ENCODE measurements at places on chromosomes 12 and 14. TPM values are rescaled to one million over a fixed set of nuclear protein-coding genes. Genes with fewer than 3 reads are reported as not detected.
A peak's percentile ranks its signal among the peaks of the same experiment; 100 is the strongest.

The PEBP1 gene
- total RNA-seq, result 163 TPM

The KRT80 gene
- total RNA-seq, result 0.25 TPM

The HEATR5A gene
- 52.4 TPM for total RNA-seq

The DCN gene
- total RNA-seq, result 2,298 TPM

The NOVA1 gene
- total RNA-seq, result 16.9 TPM

The TAS2R42 gene
- not detected for total RNA-seq

The CLEC4D gene
- total RNA-seq, result not detected

The LRRC9 gene
- total RNA-seq, result not detected

The TCL1A gene
- total RNA-seq, result not detected

GRCh38 chr12:105205322-105206048 is 30.5 kb downstream of the APPL2 start:
- no peak for DNase-seq

- no peak for DNase-seq
Observed at GRCh38 chr12:101594700-101595099, at the start of gene MYBPC1. Gene MYBPC1 (plus strand): TSS chr12:101594971. CDS start chr12:101595071, 100 bp downstream.

GRCh38 chr14:22666203-22666893 is 22.2 kb upstream of the OR6J1 start:
- DNase-seq, result peak; percentile 84

- DNase-seq, result peak; percentile 34
Observed at GRCh38 chr12:4918950-4919660, 9.4 kb downstream of the KCNA1 start.

DNA sequence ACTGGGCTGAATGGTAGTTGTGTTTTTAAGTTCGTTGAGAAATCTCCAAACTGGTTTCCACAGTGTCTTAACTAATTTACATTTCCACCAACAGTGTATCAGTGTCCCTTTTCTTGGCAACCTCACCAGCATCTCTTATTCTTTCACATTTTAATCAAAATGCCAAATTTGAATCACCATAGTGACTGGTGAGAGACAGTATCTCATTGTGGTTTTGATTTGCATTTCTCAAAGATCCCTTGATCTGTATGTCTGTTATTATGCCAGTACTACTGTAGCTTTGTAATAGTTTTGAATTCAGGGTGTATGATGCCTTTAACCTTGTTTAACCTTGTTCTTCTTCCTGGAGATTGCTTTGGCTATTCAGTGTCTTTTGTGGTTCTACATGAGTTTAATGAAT is 2.2 kb upstream of the EIF2S3B start:
- DNase-seq, result no peak

DNA sequence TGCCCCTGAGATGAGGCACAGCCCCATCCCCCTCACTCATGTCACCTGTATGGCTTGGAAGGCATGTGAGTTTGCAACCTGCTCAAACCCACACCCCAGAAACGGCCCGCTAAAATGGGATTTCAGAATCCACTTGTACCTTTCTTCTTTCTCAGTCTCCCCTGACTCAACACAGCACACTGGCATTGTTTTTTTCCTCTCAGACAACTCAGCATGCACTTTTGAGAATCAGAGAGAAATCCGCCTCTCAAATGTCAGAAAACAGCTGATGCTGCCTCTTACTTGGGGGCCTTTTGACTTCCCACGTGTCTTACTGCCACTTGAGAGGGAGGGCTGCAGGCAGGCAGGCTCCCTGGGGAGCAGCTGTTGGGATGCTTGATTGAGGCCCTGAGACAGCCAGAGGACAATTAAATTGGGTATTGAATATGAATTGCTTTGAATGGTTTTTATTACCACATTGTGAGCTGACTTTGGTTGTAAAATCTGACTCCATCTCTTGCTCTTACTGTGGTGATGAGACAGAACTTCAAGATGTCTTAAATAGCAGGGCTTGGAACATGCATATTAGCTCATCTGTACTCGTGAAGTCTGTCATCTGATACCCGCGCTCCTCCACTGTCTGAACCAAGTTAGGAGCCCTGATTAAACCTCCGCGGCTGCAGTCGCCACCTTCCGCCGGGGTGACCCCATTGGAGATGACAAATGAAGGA is 96.6 kb downstream of the APAF1 start:
- DNase-seq, result no peak

DNA sequence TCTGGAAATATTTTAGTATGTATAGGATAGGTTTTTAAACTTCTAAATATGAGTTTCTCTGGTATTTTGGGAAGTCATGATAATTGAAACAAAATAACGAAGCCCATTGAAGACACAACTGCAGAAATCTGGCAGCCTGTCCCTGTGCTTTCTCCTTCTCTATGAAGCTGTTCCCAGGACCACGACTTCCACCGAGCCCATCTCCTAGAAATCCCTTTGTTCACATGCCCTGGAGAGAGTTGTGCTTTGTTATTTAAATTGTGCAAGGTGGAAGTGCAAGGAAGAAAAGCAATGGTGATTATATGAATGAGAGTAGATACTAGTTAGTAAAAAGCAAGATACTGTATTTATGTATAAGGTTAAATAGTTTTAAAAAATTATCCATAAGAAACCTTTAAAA is 32.2 kb downstream of the STK38L start:
- no peak for DNase-seq

GRCh38 chr12:131133015-131133905 is 179.6 kb downstream of the ADGRD1 start:
- DNase-seq, result no peak

GRCh38 chr14:51176839-51177238 is 63.2 kb upstream of the TMX1 start:
- DNase-seq, result no peak

DNA sequence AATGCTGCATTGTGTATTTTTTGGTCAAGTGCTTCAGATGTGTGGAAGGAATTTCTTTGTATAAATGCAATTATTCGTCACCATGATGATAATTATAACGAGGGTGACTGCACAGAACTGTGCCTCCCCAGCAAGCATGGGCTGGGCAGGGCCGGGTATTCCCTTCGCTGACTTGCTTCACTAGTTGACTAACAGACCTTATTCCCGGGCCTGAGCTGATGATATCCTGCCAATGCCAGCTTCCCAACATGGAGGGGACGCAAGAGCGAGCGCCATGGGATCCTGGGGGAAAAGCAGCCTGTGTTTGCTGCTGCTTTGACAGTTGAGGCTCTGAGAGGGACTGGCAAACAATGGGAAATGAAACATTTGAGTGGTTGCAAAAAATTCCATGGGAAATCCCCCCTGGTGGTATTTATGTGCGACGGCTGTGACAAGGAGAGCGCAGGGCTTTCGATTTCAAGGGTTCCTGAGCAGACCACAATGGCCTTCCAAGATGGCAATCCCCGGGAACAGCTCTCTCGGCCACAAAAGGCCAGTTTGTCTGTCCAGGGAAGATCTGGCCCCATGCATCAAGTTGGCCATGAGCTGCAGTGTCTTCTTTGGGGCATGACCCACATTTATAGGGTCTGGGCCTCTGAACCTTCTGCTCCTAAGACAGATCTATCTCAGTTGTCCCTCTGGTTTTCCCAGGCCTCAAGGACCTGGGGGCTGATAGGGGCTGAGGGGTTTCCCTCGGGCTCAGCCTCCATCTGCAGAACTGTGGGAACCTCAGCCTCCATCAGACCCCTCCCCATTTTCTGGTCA is 21.9 kb upstream of the MAP1LC3B2 start:
- DNase-seq, result no peak

DNA sequence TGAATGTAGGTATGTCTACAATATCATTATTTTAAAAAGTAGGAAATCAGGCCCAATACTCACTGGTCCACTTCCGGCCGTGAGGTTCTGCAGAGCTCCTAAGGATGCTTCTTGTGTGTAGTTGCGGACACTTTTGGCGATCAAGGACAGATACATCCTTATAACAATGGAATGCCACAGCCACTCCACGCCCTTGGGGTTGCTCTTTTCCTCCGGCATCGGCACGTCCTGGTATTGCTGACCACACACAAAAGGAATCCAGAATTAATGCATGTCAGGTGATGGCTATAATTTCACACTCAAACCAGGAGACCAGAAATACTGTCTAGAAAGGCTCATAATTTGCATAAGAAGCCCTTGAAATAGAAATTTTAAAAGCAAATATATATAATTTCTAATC is 65.6 kb upstream of the YARS2 start:
- DNase-seq, result no peak

DNA sequence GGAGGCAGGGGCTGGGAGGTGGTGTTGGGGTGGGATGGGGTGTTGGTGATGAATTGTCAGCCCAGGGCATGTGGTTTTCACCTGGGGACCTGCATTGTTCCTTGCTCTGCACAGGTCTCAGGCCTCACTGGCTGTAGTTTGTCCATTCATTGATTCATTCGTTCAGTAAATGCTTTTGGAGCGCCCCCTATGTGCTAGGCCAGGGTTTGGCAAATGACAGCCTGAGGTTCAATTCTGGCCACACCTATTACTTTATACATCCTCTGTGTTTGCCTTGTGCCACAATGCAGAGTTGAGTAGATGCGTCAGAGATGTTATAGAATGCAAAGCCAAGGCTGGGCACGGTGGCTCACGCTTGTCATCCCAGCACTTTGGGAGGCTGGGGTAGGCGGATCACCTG is 4.7 kb downstream of the ADCK1 start:
- peak; percentile 33 for DNase-seq

GRCh38 chr14:87251011-87251410 is 742.0 kb downstream of the GALC start:
- no peak for DNase-seq

- DNase-seq, result peak; percentile 41
Observed at GRCh38 chr12:116650062-116650461, 87.8 kb downstream of the SPRING1 start.

DNA sequence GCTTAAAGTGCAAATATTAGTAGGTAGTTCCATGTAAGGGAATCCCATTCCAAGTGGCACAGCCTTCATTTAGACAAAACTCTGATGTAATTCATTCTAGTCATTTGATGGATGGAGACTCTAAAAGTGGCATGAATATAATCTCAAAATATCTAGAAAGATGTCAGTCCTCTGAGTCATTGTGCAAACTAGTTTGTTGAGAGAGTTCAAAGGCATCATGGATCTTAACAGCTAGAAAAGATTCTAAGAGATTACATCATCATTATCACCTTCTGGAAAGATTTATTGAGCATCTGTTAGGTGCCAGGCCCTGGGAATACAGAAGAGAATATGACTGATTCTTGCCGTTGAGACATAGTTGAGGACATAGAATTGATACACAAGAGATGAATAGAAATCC is 30.7 kb downstream of the CRADD start:
- DNase-seq, result no peak

GRCh38 chr12:83031196-83031595 is 344.5 kb downstream of the TMTC2 start:
- DNase-seq, result peak; percentile 34

DNA sequence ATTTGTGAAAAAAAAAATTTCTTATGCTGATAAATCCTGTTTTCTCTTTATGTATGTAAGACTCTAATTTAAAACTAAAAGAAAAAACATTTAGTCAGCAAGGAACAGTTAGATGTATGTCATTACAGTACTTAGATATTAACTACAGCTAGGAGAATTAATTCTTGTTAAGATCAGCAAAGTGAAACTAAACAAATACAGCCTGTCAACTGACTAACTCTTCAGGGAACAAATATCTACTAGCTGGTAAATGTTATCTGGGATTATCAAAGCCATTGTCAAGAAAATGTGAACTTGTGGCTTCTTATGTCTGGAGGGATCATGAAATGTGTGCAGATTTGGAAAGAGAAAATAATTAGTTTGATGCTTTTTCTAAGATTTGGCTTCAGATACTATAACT is 27.5 kb downstream of the MGAT4C start:
- peak; percentile 10 for DNase-seq

DNA sequence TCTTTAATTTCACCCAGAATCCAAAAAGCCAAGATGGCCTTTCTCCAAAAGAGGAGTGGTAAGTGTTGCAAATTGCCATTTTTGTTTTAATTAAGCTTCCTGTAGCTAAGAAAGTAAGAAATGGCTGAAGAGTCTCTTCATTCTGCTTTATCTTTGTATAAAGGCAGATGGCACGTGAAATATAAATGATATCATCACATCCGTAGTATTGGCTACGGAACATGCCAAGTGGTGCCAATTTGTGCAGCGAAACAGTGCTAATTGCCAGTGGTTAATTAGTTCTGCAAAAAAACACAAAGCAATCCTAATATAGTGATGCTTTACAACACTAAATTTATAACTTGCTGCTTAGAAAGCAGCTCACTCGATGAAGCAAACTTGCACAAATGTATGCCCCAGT is 29.4 kb downstream of the PLEKHG7 start:
- DNase-seq, result no peak

- no peak for DNase-seq
Observed at GRCh38 chr12:75271576-75271975, 58.5 kb downstream of the CAPS2 start.

GRCh38 chr12:22333713-22334409 is 646 bp downstream of the ST8SIA1 start:
- no peak for DNase-seq

DNA sequence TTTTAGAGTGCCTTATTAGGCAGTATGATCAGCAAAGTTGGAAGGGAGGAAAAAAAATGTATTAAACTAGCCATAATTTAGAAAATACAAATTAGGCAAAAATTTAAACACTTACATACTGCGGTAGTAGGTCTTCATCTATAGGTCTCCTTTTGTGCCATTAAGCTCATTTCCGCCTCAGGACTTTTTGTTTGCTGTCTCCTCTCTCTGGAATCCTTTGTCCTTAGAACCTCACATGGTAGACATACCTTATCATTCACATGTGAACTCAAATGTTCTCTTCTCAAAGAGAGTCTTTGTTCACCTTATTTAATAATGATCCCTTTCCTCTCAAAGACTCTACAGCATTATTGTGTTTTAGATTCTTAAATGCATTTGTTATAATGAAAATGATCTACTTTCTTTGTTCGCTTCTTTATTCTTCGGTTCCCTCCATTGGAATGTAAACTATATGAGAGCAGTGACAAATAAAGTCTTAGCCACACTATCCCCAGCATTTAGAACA is 14.7 kb downstream of the FANCM start:
- DNase-seq, result no peak

DNA sequence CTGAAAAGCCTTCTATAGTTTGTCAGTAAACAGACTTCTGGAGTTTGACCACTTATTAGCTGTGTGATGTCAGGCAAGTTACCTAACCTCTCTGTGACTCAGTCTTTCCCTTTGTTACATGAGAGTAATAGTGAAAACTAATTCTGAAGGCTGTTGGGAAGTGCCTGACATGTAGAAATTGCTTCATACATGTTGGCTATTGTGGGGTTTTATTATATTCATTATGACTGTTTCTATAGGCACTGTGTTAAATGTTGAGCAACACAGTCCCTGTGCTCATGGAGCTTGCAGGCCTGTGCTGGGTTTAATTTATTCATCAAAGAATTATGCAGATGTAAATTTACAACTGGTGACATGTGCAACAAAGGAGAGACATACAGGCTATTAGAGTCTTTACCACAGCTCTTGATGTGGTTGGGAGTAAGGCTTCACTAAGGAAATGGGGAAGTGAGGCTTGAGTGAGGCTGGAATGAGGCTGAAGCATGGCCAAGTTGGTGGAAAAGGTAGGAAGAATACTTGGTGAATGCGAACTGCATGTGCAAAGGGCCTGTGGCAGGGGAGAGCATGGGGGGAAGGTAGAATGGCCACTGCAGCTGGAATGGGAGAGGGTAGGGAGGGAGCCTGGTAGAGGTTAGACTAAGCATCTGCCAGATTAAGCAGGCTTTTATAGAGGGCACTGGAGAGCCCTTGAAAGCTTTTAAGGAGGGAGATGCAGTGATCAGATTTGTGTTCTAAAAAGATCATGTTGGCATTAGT is 236.4 kb upstream of the CRY1 start:
- DNase-seq, result peak; percentile 63

GRCh38 chr14:70793637-70794036 is 15.7 kb downstream of the MAP3K9 start:
- no peak for DNase-seq

GRCh38 chr12:121524196-121524916 is 56.5 kb downstream of the KDM2B start:
- DNase-seq, result no peak
